ENCODE measurements at places on chromosomes 12 and 14.

DNA sequence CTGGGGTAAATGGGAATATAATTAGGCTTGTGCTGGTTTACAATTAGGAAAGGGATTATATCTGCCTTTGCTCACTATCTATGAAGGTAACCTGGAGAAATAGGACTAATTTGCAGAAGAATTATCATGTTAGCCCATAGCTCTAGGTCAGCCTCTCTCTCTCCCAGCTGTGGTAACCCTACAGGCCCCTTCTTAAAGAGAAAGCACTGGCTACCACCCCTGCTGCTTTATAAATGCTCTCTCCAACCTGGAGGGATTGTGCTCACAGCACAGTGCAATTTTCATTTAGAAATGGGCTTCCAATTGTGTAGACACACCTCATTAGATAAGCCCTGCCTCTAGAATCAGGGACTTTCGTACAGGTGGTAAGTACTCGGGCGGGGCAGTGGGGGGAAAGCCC lies 22.7 kb upstream of the MGST1 start:
- DNase-seq, result no peak

GRCh38 chr12:56836317-56836716 lies 73.2 kb downstream of the HSD17B6 start:
- no peak for DNase-seq

DNA sequence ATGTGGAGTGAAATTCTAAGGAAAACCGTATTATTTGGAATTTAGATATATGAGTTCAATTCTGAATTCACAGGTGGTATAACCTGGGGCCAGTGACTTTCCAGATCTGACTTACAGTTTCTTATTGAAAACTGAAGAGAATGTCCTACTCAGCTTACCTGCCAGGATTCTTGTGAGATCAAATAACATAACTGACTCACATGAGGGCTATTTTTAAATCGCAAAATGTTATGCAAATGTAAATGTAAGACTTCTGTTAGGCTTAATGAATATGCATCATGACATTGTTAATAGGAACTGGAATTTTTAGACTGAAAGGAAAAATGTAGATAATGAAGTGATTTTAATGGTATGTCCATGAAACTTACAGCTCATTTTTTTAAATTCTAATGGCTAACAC lies 1142.1 kb downstream of the FLRT2 start:
- DNase-seq, result no peak

DNA sequence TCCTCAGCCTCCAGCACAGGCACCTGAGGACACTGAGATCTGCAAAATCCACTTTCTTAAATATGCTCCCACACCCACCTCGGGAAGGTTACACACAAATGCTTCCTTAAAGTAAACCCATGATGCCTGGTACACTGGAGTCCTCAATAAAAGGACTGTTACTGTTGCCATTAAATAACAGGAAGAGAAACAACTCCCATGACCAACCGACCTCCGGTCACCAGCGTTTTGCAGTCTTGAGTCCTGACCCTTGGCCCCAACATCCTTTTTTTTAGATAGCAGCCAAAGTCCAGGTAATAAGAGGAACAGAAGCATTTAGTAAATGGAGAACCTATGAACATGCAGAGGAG lies 42.4 kb downstream of the ITPK1 start:
- no peak for DNase-seq

GRCh38 chr14:71593966-71594365 lies 338.3 kb upstream of the RGS6 start:
- DNase-seq, result no peak

GRCh38 chr12:92185052-92185451 lies 39.4 kb upstream of the BTG1 start:
- DNase-seq, result no peak

GRCh38 chr12:30908722-30909348 lies 17.7 kb upstream of the TSPAN11 start:
- no peak for DNase-seq

DNA sequence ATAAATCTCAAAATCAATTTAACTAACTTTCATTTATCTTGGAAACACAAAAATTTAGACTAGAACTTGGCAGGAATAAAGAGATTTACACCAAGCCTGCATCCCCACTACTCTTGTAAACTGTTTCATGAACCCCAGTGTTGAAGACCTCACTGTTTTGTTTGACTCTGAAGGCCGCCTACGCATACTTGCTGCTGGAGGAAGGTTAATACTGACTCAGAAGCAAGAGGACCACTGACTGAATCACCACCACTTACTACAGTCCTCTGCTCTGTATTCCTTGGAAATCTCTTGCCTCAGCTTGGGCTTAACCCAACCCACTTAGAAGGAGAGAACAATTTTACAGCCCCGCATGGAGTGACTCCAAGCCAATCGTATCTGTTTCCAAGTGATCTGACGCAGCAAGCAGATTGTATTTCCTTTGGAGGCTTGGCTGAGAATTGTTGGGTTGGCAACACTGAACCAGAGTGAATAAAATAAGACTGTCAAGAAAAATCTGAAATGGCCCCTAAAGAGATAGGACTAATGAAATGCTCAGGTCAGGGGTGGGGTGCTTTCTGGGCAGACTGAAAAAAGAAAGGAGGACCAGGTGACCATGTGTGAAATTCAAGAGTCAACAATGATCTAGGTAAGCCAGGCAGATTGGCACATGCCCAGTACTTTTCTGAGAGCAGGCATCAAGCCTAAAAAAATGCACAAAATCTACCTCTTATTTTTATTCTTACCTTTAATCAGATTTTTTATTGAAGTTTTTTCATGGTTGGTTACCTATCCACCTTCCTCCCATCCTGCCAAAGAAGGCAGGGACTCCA lies 248.6 kb downstream of the ZFP36L1 start:
- DNase-seq, result no peak

GRCh38 chr12:58044966-58045365 lies 103.6 kb downstream of the ATP23 start:
- no peak for DNase-seq
